ENCODE measurements at places on chromosomes 1 and 21.

DNA sequence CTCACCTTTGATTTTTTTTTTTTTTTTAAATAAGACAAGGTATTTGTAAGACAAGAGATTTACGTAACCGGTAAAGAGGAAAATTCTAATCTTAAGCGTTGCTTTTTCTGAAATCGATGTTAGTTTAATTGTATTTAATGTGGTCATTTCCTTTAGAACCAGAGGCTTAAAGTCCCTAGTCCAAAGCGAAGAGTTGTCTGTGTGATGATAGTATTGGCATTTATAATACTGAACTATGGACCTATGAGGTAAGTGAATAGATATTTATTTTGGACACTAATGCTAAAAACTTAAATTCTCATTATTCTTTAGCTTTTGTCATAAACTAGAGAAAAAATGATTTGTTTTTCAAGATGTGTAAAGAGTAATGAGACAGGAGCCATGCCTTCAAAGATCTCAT, 54.8 kb downstream of the ATF6 start:
- no peak for DNase-seq

DNA sequence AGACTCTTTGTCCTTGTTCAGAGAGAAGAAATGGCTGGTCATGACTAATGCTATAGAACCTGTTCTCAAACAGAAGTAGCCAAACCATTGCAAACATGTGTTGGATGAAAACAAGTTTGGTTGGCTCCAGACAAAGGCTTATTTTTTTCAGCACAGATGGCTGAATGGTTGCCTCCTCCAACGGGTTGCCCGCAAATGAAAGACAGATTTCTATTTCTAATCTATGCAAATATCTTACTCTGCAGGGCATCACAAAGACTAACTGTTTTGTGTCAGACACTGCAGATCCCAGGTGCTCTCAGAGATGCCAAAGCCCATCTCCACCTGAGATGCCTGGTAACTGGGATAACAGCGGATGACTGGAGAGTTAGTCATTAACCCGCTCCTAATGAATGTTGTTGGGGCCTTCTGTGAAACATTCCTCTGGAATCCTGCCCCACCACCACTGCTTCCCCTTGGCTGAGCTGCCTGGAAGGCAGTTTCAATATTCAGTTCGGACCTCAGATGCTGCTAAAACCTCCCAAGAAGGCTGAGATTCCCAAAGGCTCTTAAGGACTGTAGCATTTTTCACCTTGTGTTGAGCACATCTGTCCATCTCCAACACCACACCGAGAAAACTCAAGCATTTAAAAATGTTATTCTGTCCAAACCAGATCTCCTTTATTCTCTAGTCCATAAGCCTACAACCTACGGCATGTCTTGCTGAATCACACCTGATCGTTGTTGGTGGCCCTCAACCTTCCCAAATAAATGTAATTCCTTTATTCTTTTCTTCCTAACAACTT, 104.4 kb downstream of the PTPN14 start:
- DNase-seq: peak; percentile 99

DNA sequence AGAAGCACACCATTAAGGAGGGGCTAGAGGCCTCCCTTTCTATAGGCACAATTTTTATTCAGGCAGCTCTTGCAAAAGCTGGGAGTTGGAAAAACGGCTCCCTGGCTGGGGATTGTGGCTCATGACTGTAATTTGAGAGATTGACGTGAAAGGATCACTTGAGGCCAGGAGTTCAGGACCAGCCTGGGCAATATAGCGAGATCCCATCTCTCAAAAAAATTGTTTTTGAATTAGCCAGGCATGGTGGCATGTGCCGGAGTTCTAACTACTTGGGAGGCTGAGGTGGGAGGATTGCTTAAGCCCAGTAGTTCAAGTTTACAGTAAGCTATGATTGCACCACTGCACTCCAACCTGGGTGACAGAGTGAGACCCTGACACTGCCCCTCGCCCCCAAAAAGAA, 23.9 kb upstream of the NRDC start:
- no peak for DNase-seq

- no peak for DNase-seq
Measured at GRCh38 chr1:155295183-155295941, 5.9 kb downstream of the PKLR start.

DNA sequence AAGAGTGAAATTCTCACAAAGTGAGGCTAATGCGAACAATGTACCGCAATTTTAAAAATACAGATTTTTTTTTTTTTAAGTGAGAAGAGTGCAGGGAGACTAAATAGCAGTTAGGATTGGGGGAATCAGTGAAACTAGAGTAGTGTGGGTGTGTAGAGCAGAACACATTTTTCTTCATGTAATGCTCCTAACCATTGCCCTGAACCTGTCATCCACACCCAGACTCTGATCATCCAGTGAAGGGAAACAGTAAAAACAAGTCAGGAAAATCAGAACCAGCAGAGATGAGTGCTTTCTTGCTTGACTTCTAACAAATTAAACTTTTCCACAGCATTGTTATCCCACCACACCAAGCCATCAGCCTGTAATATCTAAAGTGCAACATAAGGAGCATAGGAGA, 9.1 kb downstream of the CADM3 start:
- DNase-seq: no peak

GRCh38 chr1:53361541-53361961, 33.7 kb upstream of the LRP8 start:
- DNase-seq: no peak

DNA sequence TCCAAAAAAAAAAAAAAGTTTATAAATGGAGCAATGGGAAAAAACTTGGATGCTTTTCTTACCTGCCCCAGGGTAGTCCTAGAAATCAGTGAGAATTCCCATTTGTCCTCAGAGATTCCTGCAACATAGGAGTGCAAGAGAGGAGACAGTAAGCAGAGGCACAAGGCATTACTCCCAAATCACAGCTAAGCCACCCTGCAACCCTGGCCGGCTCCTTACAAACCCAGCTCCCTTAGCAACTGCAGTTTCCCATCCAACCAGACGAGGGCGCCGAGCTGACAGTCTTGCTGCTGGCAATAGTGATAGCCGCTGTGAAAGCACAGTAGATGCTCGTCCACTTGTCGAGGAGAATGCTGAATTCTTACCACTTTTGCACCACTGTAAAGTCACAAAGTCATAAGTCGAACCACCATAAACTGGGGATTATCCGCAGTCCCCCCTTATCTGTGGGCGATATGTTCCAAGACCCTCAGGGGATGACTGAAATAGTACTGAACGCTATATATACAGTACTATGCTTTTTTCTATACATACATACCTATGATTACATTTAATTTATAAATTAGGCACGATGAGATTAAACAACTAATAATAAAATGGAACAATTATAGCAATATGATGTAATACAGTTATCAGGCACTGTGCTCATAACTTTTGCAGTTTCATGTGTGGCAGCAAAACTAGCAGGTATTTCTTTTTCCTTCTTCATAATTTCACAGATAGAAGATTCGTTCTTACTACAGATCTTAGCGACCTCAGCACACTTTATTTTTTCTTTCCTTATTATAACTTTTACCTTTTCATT, 6.0 kb upstream of the PITHD1 start:
- DNase-seq: peak; percentile 66

DNA sequence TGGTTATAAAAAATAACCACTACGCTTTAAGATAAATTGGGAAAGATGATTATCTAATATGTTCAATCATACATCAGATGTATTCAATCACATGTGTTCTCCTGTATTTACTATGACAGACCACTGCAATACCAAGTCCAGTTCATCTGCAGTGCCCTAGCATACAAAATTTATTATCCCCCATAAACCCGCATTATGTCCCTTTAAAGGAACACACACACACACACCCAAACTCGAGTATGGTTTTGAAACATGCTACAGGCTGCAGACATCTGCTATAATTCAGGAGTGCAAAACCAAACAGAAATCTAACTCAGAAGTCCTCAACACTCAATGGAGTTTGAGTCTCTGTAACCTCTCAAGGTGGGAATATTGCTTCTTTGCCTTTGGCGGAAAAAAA, 14.9 kb downstream of the ODF2L start:
- no peak for DNase-seq

- no peak for DNase-seq
Measured at GRCh38 chr1:153343811-153344717, 4.6 kb downstream of the PGLYRP4 start.

GRCh38 chr1:208171616-208172422, 72.4 kb downstream of the PLXNA2 start:
- no peak for DNase-seq

GRCh38 chr1:20202166-20202565, 15.8 kb upstream of the PLA2G2C start:
- no peak for DNase-seq

- peak; percentile 74 for DNase-seq
Measured at GRCh38 chr1:1273512-1274298, at the start of gene UBE2J2. Gene UBE2J2, minus strand, starts transcription at chr1:1273854. Its CDS starts 5,862 bp downstream, at chr1:1267992.

DNA sequence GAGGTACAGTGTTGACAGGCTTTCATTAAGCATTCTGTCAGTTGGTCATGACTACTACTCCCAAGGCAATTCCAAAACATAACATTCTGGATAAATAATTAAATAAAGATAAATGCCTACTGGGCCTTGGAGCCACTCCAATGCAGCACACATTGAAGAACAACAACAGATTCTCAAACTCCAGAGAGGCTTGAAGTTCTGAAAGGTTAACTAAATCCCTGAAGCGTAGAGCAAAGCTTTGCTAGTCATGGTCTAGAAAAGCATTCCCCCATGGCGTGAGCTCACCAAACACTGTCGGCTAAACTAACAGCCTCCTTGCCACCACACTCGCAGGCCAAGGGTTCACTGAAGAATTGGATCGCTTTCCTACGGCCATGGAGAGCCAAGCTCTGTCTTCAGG, 268.0 kb downstream of the ATG4C start:
- DNase-seq: no peak

DNA sequence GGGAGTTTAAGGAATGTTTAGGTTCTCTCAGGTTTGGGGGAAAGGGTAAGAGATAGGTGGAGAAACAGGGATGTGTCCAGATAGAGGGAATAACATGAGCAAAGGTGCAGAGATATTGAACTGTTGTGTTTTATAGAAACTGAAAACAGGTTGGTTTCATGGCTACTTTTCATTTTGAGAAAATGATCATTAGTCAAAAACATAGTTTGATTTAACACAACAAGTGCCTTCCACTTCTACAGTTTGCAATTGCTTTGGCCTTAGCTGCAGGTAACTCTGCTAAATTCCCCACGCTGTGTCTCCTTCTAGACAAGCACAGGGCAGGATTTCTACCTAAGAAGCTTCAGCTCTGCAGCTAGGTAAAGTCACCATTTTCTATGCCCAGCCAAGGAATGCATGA, 124.9 kb downstream of the RGS2 start:
- no peak for DNase-seq

GRCh38 chr1:98157524-98158313, 236.9 kb upstream of the DPYD start:
- no peak for DNase-seq

- DNase-seq: no peak
Measured at GRCh38 chr1:25433389-25434186, 2.9 kb downstream of the MACO1 start.

- no peak for DNase-seq
Measured at GRCh38 chr1:3645666-3646355, 4.1 kb downstream of the WRAP73 start.

GRCh38 chr1:54851936-54852524, 35.0 kb downstream of the DHCR24 start:
- no peak for DNase-seq

DNA sequence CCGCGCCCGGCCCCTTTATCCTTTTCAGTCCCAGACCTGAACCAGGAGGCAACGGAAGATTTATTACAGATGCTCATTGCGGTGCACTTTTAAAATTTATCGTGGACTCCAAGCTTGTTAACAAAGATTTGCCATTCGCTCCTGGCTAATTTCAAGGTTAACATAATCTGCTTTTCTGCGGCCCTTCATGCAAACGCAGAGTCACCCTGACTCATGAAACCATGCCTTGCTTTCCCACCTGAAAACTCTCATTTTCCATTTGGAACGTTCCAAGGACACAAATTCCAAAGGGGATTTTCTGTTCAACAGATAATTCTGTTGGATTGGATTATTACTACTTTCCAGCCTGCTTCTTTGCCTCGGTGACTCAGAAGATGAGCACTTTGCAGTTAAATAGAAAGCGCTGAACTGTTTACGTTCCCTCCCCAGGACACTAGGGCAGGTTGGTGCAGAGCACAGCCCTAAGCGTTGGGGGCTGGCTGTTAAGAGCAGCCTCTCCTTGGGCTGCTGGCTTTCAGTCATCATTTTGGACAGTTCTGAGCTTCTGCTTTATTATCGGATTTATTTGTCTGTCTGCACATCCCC, 51.1 kb downstream of the CD247 start:
- DNase-seq: no peak

GRCh38 chr1:192277635-192278034, 39.2 kb upstream of the RGS21 start:
- no peak for DNase-seq

- DNase-seq: peak; percentile 87
Measured at GRCh38 chr1:110477041-110477440, 26.1 kb downstream of the PROK1 start.

DNA sequence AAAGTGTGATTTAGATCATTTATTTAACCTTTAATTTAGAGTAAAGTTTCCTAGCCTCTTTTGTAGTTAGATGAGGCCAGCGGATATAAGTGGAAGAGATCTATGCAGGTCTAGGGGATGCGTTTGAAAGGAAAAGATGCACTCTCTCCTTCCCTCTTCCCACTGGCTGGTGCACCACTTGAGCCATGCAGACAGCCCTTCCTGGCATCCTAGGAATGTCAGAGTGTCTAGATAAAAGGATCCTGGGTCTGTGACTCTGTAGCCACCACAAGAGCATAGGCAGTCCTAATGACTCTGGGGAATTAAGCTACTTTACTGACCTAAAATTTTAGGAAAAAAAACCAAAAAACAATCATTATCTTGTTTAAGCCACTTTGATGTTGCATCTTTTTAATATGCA, 16.0 kb upstream of the STUM start:
- DNase-seq: no peak

GRCh38 chr1:229003233-229004031, 267.5 kb upstream of the RAB4A start:
- DNase-seq: no peak

- DNase-seq: no peak
Measured at GRCh38 chr1:37042506-37042905, 8.2 kb upstream of the GRIK3 start.

- peak; percentile 83 for DNase-seq
Measured at GRCh38 chr21:17612023-17612564, 607 bp downstream of the BTG3 start.
